Stimulated activated CD4-positive, alpha-beta T cell treated with anti-CD3 and anti-CD28 coated beads, TNF-alpha, amount 100 ng/mL, for 24 hours (primary cell): ENCODE measurements at places on chromosomes 3 and 15.
A peak's percentile ranks its signal among the peaks of the same experiment; 100 is the strongest.

DNA sequence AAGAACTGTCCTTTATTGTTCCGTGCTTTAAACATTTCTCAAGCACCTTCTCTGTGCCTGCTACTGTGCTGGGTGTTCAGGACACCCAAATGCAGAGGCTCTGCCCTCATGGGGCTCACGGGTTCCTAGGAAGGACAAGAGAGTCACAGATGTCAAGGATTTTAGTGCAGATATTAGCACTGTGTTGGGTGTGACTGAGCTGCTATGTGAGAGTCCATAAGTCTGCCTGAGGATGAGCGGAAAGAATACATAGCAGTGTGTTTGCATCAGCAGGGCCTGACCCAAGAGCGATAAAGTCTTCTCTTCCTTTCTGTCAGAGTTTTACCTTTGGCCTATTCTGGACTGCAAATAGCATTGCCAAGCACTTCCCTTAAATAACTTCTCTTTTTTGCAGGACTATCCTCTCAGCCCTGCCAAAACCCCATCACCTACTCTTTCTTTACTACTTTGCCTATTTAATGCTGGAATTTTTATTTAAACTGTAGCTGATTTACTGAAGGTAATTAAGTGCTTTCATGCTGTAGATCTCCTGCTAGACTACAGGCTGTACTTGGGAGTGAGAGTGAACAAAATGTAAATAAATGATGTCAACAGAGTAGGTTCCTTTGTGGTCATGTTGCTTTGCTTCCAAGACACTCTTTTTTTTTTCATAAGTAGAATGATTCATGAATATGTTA, 459.4 kb upstream of the TPRG1 start:
- no peak for DNase-seq

GRCh38 chr3:165464736-165465135, 268.6 kb upstream of the SLITRK3 start:
- no peak for DNase-seq

DNA sequence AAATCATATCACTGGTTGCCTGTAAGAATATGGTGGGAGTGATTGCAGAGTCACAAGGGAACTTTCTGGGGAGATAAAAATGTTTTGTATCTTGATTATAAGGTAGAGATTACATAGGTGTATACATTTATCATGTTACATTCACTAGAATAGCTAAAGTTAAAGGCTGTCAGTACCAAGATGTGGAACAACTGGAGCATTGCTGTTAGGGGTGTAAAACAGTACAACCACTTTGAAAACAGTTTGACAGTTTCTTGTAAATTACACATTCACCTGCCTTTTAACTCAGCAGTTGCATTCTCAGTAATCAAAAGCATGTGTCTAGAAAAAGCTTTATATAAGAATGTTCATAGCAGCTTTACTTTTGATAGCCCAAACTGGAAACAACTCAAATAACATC, 27.6 kb downstream of the RASA2 start:
- DNase-seq, result no peak

DNA sequence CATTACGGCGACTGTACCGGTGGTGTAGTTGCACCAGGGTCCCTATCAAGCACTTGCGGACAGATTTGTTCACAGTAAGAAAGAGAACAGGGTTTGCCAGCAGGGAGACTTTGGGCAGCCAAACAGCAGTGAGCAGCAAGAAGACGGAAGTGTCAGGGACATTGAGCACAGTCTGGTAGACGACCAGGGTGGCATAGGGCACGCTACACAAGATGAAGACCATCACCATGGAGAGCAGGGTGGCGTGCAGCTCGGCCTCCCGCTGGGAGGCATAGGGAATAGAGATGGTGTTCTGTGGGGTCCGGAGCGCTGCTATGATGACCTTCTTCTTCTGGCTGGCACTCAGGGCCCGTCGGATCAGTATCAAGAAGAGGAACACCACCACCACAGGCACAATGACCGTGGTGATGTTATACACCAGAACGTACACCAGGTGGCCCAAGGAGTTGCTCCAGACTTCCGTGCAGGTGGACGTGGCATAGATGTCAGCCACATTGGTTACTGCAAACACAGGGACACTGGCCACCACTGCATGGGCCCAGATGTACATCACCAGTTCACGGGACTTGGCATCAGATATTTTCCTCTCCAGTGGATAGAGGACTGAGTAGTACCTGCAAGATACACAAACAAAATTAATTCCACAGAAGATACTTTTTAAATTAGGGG, 19.1 kb upstream of the FSIP1 start:
- DNase-seq, result no peak

DNA sequence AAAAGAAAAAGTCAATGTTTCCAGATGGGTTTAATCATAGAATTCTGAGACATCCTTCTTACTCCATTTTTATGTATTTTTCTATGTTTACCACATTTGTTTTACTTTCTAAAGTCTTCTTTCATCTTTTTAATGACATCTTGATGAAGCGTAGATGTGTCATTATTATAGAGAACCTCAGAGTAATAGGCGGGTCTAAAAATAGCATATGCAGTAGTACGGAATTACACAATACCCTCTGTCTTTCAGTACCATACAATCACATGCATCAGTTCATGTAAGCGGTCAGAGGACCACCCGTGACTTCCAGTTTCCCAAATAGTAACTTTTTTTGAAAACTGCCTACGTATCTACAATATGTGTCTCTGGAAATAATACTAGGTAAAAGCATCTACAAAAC, 224.0 kb downstream of the PLOD2 start:
- no peak for DNase-seq

DNA sequence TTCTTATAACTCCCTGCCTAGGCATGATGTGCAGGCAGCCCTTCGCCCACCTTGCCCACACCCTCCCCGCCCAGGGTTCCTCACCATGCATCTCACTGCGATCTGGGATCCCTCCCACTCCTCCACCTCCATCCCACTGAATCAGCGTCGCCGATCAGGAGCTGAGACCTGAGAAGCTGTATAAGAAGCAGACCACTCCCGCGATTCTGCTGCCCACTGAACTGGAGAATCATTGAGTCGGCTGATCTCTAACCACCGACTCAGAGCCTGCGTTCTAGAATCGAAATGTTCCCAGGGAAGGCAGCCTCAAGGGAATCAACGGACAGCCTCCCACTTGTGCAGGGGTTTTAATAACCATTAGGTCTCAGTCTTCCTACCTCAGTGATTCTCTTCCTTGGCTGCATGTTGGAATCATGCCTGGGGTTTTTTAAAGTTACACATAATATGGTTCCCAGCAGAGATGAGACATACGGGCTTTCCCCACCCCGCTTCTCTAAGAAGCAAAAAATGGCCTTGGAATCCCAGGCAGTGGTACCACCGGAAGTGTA, 60.2 kb downstream of the TMEM44 start:
- DNase-seq, result no peak

DNA sequence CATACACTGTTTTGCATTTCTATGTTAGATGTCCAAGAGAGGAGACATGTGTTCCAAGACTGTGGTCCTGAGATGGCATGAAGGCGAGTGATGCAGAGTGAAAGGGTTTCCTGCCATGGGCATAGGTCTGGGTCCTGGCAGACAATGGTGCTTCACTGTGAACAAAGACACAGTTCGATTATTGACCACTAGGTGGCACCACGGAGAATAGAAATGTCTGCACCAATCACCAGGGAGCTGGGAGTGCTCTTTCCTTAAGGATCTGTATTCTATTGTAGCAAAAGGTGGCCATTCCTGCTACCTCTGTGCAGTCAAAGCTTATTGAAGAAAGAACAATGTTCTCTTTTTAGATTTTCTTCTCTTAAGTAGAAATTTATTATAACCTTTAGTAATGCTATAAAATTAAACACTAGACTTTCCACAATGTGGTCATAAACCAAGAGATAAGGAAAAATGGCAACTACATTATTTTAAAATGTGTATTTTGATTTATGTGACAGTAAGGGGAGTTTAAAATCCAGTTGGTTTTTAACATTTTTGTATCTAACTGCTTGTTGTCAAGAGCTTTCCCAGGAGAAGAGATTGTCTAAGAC, 88.7 kb downstream of the GABRG3 start:
- peak; percentile 2 for DNase-seq

GRCh38 chr3:50317300-50317699, 5.2 kb downstream of the HYAL2 start:
- DNase-seq, result no peak

DNA sequence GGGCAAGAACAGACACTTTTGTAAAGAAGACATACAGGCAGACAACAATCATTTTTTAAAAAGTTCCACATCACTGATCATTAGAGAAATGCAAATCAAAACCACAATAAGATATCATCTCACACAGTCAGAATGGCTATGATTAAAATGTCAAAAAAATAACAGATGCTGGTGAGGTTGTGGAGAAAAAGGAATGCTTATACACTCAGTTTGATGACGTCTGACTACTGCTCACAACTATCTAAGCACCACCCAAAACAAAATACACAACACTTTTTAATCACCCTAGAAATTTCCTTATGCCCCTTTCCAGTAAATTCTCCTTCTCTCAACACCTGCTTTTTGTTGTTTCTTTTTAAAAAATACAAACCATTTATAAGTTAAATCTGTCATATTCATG, 228.8 kb downstream of the ISL2 start:
- no peak for DNase-seq

- peak; percentile 66 for DNase-seq
These were observed 20.9 kb downstream of the CD276 start for GRCh38 chr15:73704869-73705645.

- no peak for DNase-seq
These were observed 108.3 kb downstream of the OCA2 start for GRCh38 chr15:27990521-27991515.

GRCh38 chr15:57609805-57610529, 18.3 kb downstream of the MYZAP start:
- no peak for DNase-seq
